ENCODE measurements at places on chromosomes 1 and 21. TPM values are rescaled to one million over a fixed set of nuclear protein-coding genes. Genes with fewer than 3 reads are reported as not detected.

GRCh38 chr1:183318433-183318832 lies 99.7 kb downstream of the NMNAT2 start:
- no peak overlapping the region for H3K27ac ChIP-seq
- no peak for DNase-seq
- no peak overlapping the region for H3K4me3 ChIP-seq
- no peaks in the 10 kb centered on the region for H3K36me3 ChIP-seq
- no peaks in the 10 kb centered on the region for H3K4me1 ChIP-seq

Gene TACSTD2
- 12.2 TPM for total RNA-seq

- H3K36me3 ChIP-seq, result peaks cover 7% of the 10 kb centered on the region
- no peaks in the 10 kb centered on the region for H3K27me3 ChIP-seq
- peak; percentile 77 for DNase-seq
- peak within 1 kb of the TSS; percentile 61 for H3K27ac ChIP-seq
- H3K4me3 ChIP-seq, result peak within 1 kb of the TSS; percentile 80
Measured at GRCh38 chr1:3796215-3797061, at the start of gene LRRC47. Gene LRRC47, minus strand, starts transcription at chr1:3796498. Its CDS starts 22 bp downstream, at chr1:3796476.

GRCh38 chr1:164443166-164443565 lies 115.8 kb upstream of the PBX1 start:
- H3K36me3 ChIP-seq, result no peaks in the 10 kb centered on the region
- H3K4me1 ChIP-seq, result peaks cover 3% of the 10 kb centered on the region
- H3K27ac ChIP-seq, result no peak overlapping the region
- no peak overlapping the region for H3K4me3 ChIP-seq

Gene RASAL2
- total RNA-seq, result 11.7 TPM

Gene S100A8
- 1.4 TPM for total RNA-seq

- peaks cover 8% of the 10 kb centered on the region for H3K4me1 ChIP-seq
- H3K4me3 ChIP-seq, result no peak overlapping the region
- H3K27me3 ChIP-seq, result 0 out of 2 replicates have a peak, but pooled peaks cover 7% of the 10 kb centered on the region
- no peak overlapping the region for H3K27ac ChIP-seq
- no peaks in the 10 kb centered on the region for H3K36me3 ChIP-seq
- DNase-seq, result no peak
Measured at GRCh38 chr1:119373465-119373864, 4.9 kb downstream of the HAO2 start.

- no peaks in the 10 kb centered on the region for H3K27me3 ChIP-seq
- H3K4me1 ChIP-seq, result peaks cover 17% of the 10 kb centered on the region
- H3K27ac ChIP-seq, result no peak overlapping the region
- H3K4me3 ChIP-seq, result no peak overlapping the region
- DNase-seq, result no peak
- no peaks in the 10 kb centered on the region for H3K36me3 ChIP-seq
Measured at GRCh38 chr1:42221456-42221855, 56.9 kb upstream of the GUCA2A start.

DNA sequence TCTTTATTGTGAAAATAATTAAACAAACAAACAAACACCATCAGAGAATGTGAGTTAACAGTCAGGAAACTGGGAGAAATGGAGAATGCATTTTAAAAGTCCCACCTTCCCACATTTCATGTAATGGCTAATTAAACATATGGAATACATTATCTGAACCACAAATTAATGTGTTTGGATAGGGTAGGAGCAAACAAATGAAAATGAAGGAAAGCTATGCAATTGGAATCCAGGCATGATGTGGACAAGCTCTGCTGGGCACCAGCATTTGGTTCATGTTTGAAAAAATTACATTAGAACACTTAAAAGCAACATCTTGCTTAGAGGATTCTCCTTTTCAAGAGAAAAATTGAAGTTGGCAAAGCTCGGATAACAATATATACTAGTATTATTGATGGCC lies 628.1 kb downstream of the LMO4 start:
- H3K4me3 ChIP-seq, result no peak overlapping the region
- DNase-seq, result no peak
- no peaks in the 10 kb centered on the region for H3K4me1 ChIP-seq
- no peaks in the 10 kb centered on the region for H3K36me3 ChIP-seq
- no peak overlapping the region for H3K27ac ChIP-seq

DNA sequence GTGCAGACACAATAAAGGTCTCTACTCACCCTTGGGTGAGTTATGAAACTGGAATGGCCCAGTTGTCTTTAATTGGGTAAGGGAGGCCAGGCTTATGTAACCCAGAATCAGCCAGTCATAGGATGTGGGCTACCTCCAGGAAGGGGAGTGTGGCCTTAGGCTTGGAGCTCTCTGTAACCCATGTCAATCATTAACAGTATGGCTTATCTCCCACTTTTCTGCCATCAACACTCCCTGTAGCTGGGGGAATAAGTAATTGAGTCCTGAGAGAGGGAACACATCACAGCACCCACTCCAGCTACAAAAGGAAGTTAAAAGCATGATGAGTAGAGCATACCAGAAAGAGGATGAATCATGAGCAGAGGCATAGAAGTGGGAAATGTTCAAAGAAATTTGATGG lies 327.0 kb upstream of the DUSP10 start:
- H3K27me3 ChIP-seq, result no peaks in the 10 kb centered on the region
- H3K4me1 ChIP-seq, result no peaks in the 10 kb centered on the region
- no peak overlapping the region for H3K27ac ChIP-seq
- no peaks in the 10 kb centered on the region for H3K36me3 ChIP-seq
- no peak for DNase-seq
- H3K4me3 ChIP-seq, result no peak overlapping the region

GRCh38 chr1:24390924-24391782 lies 22.4 kb downstream of the STPG1 start:
- no peak overlapping the region for H3K27ac ChIP-seq
- H3K36me3 ChIP-seq, result no peaks in the 10 kb centered on the region

Gene KRTAP25-1
- not detected for total RNA-seq

DNA sequence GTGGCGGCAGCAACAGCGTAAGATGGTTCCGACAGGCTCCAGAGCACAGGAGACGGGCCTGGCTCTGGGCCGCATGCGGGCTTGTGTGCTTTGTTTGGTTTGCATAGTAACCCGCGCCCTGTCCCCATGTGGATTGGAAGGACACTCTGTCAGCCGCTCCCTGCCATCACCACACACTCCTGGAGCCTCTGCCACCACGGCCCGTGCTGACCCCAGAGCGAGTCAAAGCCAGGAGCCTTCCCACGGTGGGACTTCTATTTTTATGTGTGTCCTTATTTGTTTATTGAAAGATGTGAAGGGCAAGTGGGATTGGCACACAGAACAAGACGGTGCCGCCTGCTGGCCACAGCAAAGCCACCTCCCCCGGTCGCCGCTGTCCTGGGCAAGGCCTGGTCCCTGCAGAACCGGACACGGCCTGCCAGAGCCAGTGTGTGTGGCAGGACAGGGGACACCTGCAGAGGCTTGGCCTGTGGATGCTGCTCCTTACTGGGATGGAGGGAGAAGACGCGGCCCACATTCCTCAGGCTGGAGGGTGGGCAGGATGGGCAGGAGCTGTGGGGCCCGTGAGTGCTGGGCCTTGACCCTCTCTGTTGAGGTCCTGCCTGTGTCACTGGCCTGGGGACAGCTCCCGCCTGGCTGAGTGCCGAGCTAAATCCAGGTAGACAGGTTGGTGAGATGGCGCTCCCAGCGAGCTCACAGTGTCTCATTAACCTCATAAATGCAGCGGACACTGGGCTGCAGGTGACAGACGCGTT lies 64.4 kb downstream of the AGPAT3 start:
- H3K4me3 ChIP-seq, result no peak overlapping the region
- DNase-seq, result no peak

DNA sequence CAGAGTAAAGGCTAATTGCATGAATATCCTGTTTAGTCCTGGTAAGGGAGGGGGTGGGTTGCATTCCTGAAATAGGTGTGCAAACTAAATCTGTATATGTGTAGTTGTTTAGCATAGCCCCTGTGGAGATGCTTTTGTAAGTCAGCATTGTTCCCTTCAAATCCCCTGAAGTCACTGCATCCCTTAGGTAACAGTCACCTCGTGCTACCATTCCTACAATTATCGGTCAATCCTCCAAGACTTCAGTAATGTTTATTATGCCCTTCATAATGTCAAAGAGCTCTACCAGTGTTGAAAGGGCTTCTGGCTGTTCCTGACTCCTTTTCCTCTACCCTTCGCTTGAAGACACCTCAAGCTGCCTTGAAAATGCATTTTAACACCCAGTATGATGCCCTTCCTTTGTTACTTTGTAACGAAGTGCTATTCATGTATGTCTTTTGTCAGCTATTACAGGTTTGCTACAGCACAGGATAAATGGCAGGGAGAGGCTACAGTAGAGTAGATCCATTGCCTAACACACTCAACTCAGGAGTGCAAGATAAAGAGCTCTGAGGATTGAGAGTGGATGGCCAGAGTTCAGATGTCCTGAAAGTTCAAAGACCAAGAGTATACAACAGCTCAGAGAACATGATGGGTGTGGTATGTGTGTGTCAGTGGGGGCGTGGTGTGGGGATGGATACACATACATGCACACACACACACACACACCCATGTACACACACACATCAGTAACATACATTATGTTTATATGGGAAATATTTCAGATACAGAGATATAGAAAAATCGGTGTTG lies 27.4 kb upstream of the FOXD3 start:
- no peak overlapping the region for H3K27ac ChIP-seq
- no peaks in the 10 kb centered on the region for H3K27me3 ChIP-seq
- no peaks in the 10 kb centered on the region for H3K4me1 ChIP-seq
- no peaks in the 10 kb centered on the region for H3K36me3 ChIP-seq

- no peaks in the 10 kb centered on the region for H3K4me1 ChIP-seq
- DNase-seq, result no peak
- no peak overlapping the region for H3K27ac ChIP-seq
- no peak overlapping the region for H3K4me3 ChIP-seq
- H3K27me3 ChIP-seq, result no peaks in the 10 kb centered on the region
- H3K36me3 ChIP-seq, result no peaks in the 10 kb centered on the region
Measured at GRCh38 chr1:8600336-8600735, 217.1 kb downstream of the RERE start.

DNA sequence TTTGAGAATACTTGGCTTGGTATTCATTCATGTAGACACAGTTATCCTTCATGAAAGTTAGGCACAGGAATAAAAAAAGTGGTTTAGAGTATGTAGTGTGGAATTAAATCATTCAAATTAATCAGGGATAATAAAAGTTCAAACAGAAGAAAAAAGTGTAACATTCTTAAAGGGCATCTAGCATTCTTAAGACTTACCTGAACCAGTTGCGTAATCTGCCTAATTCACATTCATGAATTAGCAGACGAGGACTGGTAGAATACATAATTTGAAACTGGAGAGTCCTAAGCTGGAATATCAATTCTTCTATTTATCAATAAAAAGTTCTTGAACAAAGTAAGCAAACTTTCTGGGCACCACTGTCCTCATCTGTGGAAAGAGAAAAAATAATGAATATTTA lies 157.0 kb upstream of the DEPDC1 start:
- DNase-seq, result no peak
- H3K27ac ChIP-seq, result no peak overlapping the region
- H3K4me3 ChIP-seq, result no peak overlapping the region
- H3K4me1 ChIP-seq, result no peaks in the 10 kb centered on the region

DNA sequence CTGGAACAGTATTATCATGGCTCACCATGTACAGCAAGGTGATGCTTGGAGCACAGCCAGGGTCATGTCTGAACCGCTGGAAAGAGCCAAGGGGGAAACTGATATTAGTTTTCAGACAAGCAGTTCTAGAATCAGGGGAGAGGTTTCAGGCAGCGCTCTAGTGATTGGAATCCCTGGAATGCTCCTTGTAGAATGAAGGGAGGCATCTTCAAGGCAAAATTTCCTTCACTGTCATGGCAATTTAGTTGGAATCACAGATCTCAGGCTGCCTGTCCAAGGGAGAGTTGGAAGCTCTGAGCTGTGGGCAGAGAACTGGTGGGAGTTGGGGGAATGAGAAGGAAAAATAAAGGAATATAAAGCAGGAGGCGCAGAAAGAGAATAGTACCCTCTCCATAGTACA lies 737.1 kb downstream of the PTPRU start:
- DNase-seq, result no peak
- H3K27me3 ChIP-seq, result peaks cover 43% of the 10 kb centered on the region
- H3K36me3 ChIP-seq, result no peaks in the 10 kb centered on the region
- no peak overlapping the region for H3K27ac ChIP-seq
- H3K4me3 ChIP-seq, result no peak overlapping the region

DNA sequence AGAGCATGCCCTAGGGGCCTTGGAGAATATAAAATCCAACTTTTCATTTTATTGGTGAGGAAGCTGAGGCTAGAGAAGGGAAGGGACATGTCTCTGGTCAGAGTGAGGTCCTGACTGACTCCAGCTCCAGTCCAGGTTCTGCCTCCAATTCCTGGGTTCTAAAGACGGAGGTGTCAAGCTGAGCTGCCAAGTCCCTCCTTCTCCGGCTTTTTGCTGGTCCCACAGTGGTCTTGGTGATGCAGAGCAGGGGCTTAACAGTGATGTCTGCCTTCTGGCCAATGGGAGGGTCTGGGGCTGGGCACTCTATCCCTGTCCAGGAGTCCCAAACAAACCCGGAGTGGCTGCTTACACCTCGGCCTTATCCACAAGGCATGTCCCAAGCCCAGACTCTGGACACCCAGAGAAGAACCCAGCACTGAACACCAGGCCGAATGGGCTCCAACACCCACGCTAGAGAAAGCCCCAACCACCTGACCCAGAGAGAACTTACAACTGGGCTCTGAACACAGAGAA lies 104.8 kb downstream of the EBNA1BP2 start:
- DNase-seq, result no peak
- H3K4me3 ChIP-seq, result no peak overlapping the region
- no peaks in the 10 kb centered on the region for H3K36me3 ChIP-seq

- no peak overlapping the region for H3K4me3 ChIP-seq
- peaks cover 5% of the 10 kb centered on the region for H3K36me3 ChIP-seq
Measured at GRCh38 chr1:93567255-93567918, 114.2 kb downstream of the BCAR3 start.

Gene CD1E
- not detected for total RNA-seq

- H3K27me3 ChIP-seq, result no peaks in the 10 kb centered on the region
- H3K27ac ChIP-seq, result no peak overlapping the region
- H3K4me1 ChIP-seq, result no peaks in the 10 kb centered on the region
- H3K4me3 ChIP-seq, result no peak overlapping the region
- no peak for DNase-seq
Measured at GRCh38 chr1:79614106-79614505, 607.6 kb upstream of the ADGRL4 start.

Gene MEX3A
- total RNA-seq, result 6.1 TPM

GRCh38 chr21:36915014-36915695 lies 51.3 kb downstream of the HLCS start:
- no peak for DNase-seq
- H3K4me1 ChIP-seq, result peaks cover 11% of the 10 kb centered on the region
- no peaks in the 10 kb centered on the region for H3K36me3 ChIP-seq
- no peak overlapping the region for H3K27ac ChIP-seq
- no peaks in the 10 kb centered on the region for H3K27me3 ChIP-seq

GRCh38 chr1:179818260-179818659 lies 59.3 kb downstream of the TOR1AIP2 start:
- H3K27ac ChIP-seq, result no peak overlapping the region
- peaks cover 18% of the 10 kb centered on the region for H3K4me1 ChIP-seq
- H3K4me3 ChIP-seq, result no peak overlapping the region
- no peaks in the 10 kb centered on the region for H3K36me3 ChIP-seq
- no peak for DNase-seq

GRCh38 chr1:65986146-65986545 lies 193.5 kb downstream of the PDE4B start:
- H3K27me3 ChIP-seq, result no peaks in the 10 kb centered on the region
- H3K27ac ChIP-seq, result no peak overlapping the region
- no peaks in the 10 kb centered on the region for H3K36me3 ChIP-seq
- no peak for DNase-seq
- H3K4me1 ChIP-seq, result no peaks in the 10 kb centered on the region
- no peak overlapping the region for H3K4me3 ChIP-seq

Gene TBX15
- not detected for total RNA-seq

Gene THEM4
- 17.0 TPM for total RNA-seq

Gene MAGOH
- total RNA-seq, result 63.7 TPM
